Stimulated activated naive B cell treated with anti-CD40 and anti-IgM and Interleukin-4, amounts not matched to agents 10 μg/mL and 1 μg/mL and 100 μg/mL, for 72 hours (primary cell): ENCODE measurements at places on chromosomes 7 and 10.

DNA sequence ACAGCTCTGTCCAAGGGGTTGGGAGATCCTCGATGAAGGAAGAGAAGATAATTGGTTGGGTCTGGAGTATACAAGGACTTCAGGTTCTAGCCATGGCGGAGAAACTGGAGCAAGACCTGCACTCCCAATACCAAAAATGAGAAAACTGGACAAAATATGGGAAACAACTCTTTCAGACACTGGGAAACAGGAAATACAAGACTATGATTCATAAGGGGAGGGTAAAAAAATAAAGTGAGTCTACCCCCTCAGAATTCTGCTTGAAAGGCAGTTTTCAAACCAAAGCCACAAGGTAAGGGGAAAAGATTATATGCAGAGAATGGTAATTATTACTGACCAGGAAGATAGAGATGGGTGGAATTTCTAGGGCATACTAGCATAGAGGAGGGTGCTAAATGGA lies 10.2 kb upstream of the SEC61G start:
- H3K36me3 ChIP-seq: no peaks in the 10 kb centered on the region
- no peak for DNase-seq
- no peak overlapping the region for H3K27ac ChIP-seq

DNA sequence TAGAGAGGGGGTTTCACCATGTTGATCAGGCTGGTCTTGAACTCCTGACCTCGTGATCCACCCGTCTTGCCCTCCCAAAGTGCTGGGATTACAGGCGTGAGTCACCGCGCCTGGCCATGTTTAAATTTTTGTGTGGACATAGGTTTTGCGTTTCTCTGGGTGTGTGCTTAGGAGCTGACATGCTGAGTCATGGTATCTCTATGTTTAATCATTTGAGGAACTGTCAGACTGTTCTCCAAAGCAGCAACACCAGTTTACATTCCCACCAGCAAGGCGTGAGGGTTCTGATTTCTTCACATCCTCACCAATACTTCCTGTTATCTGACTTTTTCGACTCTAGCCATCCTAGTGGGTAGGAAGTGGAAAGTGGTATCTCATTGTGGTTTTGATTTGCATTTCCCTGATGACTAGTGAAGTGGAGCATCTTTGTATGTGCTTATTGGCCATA lies 153.7 kb downstream of the DNAJB6 start:
- peaks cover 18% of the 10 kb centered on the region for H3K27me3 ChIP-seq
- H3K4me1 ChIP-seq: peaks cover 11% of the 10 kb centered on the region
- no peaks in the 10 kb centered on the region for H3K36me3 ChIP-seq
- H3K27ac ChIP-seq: peak overlapping the region; percentile 51

DNA sequence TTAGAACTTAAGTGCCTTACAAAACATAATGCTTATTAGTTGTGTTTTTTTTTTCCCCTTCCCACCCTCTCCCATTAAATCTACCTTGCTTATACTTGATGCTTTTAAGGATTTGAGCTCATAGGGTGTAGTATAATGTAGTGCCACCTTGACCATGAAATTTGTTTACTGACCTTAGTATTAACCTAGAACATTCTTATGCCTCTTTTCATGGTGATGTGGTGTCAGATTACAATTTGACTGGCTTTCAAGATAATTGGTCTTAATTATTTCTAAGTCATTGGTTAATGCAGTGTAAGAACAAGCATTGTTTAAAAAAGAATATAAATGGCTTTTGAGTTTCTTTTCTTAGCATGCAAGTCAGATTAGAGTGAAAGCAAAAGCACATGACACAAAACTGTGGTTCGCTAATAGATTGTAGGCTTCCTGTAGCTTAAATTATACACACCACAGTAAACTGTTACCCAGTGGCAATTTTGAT lies 61.8 kb downstream of the ADD3 start:
- H3K27me3 ChIP-seq: no peaks in the 10 kb centered on the region
- peak overlapping the region; percentile 68 for H3K4me3 ChIP-seq
- H3K36me3 ChIP-seq: peaks cover 9% of the 10 kb centered on the region
- peaks cover 86% of the 10 kb centered on the region for H3K4me1 ChIP-seq

DNA sequence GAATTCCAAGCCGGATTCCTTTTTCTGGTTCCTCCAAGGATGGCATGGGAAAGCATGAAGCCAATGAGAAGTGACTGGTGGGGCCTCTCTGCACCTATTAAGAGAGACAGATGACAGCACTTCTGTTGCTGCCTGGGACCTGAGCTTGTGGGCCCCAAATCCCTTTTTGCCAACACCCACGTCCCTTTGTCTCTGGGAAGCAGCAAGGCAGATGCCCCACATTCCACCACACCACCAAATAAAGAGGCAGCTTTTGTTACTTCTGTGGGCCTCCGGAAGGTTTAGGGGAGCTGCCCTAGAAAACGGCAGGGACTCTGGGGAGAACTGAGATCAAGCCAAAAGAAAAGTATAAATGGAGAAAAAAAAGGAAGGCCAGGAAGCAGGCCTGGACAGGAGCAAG lies 3.4 kb downstream of the CCDC136 start:
- no peak overlapping the region for H3K27ac ChIP-seq
- H3K4me1 ChIP-seq: peaks cover 5% of the 10 kb centered on the region
- peaks cover 1% of the 10 kb centered on the region for H3K36me3 ChIP-seq
- H3K27me3 ChIP-seq: no peaks in the 10 kb centered on the region
- no peak overlapping the region for H3K4me3 ChIP-seq

DNA sequence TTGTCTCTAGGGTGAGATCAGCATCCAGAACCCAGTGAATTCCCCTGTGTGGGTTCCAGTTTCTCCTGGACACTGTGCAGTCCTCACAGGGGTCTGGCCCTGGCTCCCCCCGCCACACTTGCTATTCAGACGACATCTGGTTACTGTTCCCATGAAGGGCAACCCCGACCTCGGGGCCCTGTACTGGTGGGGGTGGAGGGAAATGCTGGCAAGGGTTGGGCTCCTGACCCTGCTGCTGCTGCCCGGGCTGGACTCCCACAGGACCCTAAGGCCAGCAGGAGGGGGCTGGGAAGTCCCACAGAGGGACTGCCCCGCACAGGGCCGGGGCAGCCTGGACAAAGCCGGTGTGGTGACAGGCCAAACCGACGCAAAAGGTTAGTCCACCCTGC lies 768 bp upstream of the CPA1 start:
- no peak overlapping the region for H3K4me3 ChIP-seq
- H3K27me3 ChIP-seq: no peaks in the 10 kb centered on the region
- DNase-seq: no peak
- no peak overlapping the region for H3K27ac ChIP-seq

- no peaks in the 10 kb centered on the region for H3K27me3 ChIP-seq
- peaks cover 56% of the 10 kb centered on the region for H3K36me3 ChIP-seq
- no peak for DNase-seq
- peaks cover 77% of the 10 kb centered on the region for H3K4me1 ChIP-seq
These were observed 14.3 kb downstream of the TMEM273 start for GRCh38 chr10:49173853-49174252.

DNA sequence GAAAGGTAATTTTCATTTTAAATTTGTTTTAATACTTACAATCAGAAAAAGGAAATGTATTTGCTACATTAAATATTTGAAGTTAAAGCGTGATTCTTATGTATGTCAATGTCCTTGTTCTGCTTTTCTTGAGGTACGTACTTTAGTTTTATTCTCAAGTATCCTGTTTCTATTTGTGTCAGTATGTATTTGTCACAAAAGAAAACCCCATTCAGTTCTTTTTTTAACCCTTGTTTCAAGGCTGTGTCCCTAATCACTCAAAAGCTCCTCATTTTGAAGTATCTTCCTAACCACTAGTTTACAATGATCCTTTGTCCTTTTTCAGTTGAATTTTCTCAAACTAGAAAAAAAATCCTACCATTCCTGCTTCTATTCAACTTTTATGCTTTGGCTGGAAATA lies 25.2 kb downstream of the NHLRC2 start:
- no peaks in the 10 kb centered on the region for H3K27me3 ChIP-seq
- no peak for DNase-seq
- peak overlapping the region; percentile 54 for H3K4me3 ChIP-seq

- no peaks in the 10 kb centered on the region for H3K4me1 ChIP-seq
- H3K27ac ChIP-seq: no peak overlapping the region
- DNase-seq: no peak
These were observed 28.4 kb downstream of the BMPER start for GRCh38 chr7:33933611-33934281.

GRCh38 chr10:133557381-133557780 lies 8.0 kb downstream of the SYCE1 start:
- H3K27ac ChIP-seq: no peak overlapping the region
- no peaks in the 10 kb centered on the region for H3K36me3 ChIP-seq
- DNase-seq: no peak
- no peak overlapping the region for H3K4me3 ChIP-seq
- H3K4me1 ChIP-seq: no peaks in the 10 kb centered on the region

- peaks cover 3% of the 10 kb centered on the region for H3K4me1 ChIP-seq
- no peak for DNase-seq
- peaks cover 3% of the 10 kb centered on the region for H3K36me3 ChIP-seq
- H3K27me3 ChIP-seq: peaks cover 42% of the 10 kb centered on the region
- no peak overlapping the region for H3K27ac ChIP-seq
- no peak overlapping the region for H3K4me3 ChIP-seq
These were observed 192.3 kb upstream of the STK17A start for GRCh38 chr7:43390576-43390975.

DNA sequence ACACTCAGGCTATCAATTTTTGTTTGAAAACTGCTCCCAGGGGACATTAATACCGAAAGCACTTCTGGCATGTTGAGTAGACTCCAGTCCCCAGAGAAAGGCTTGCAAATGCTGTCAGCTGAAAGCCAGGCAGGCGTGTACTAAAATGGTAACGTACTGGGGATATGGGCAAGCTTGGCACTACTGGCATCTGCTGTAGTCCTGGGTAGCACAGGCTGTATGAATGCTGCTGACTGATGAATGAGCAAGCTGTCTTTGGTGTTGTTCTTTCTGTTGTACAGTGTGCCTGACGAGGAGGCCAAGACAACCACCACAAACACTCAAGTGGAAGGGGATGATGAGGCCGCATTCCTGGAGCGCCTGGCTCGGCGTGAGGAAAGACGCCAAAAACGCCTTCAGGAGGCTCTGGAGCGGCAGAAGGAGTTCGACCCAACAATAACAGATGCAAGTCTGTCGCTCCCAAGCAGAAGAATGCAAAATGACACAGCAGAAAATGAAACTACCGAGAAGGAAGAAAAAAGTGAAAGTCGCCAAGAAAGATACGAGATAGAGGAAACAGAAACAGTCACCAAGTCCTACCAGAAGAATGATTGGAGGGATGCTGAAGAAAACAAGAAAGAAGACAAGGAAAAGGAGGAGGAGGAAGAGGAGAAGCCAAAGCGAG lies 53.5 kb upstream of the AGBL3 start:
- H3K4me3 ChIP-seq: peak overlapping the region; percentile 65
- no peaks in the 10 kb centered on the region for H3K36me3 ChIP-seq
- H3K4me1 ChIP-seq: peaks cover 13% of the 10 kb centered on the region
- peaks cover 7% of the 10 kb centered on the region for H3K27me3 ChIP-seq

DNA sequence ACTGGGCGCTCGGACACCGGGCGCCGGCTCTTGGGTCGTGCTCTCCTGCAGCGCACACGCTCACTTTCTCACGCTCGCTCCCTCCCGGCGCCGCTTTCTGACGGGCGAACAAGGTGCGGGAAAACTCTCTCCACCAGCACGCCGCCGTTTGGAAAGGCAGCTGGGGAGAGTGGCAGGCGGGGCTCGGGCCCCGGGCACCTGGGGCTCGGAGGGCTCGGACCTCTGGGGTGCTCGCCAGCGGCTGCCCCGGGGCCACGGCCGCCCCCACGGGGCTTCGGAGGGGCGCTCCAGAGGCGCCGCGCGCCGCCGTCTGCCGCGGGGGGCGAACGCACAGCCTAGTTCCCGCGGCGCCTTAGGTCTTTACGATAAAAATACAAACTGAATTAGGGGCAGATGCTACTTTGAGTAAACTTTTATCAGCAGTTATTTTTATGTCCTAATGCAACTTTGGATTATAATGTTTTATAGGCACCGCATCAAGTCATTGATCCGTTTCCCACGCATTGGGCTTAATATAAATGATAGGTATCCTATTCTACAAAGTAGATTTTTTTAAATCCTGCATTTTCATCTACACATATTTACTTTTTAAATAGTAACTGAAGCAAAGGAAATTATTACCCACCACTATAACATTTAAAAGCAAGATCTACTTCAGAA lies 535 bp upstream of the EPC1 start:
- no peak for DNase-seq
- H3K36me3 ChIP-seq: peaks cover 9% of the 10 kb centered on the region
- peak overlapping the region; percentile 92 for H3K4me3 ChIP-seq
- no peaks in the 10 kb centered on the region for H3K27me3 ChIP-seq

- H3K27ac ChIP-seq: peak overlapping the region; percentile 37
- peaks cover 61% of the 10 kb centered on the region for H3K4me1 ChIP-seq
- H3K4me3 ChIP-seq: peak overlapping the region; percentile 64
- peaks cover 52% of the 10 kb centered on the region for H3K27me3 ChIP-seq
These were observed 169.2 kb downstream of the UBE2H start for GRCh38 chr7:129783584-129783919.

- H3K27me3 ChIP-seq: peaks cover 30% of the 10 kb centered on the region
- H3K36me3 ChIP-seq: no peaks in the 10 kb centered on the region
- H3K27ac ChIP-seq: no peak overlapping the region
- DNase-seq: no peak
- peaks cover 21% of the 10 kb centered on the region for H3K4me1 ChIP-seq
These were observed 3.5 kb upstream of the C7orf33 start for GRCh38 chr7:148587076-148587475.

- peaks cover 22% of the 10 kb centered on the region for H3K4me1 ChIP-seq
- DNase-seq: no peak
- no peak overlapping the region for H3K4me3 ChIP-seq
- H3K27me3 ChIP-seq: no peaks in the 10 kb centered on the region
- peaks cover 11% of the 10 kb centered on the region for H3K36me3 ChIP-seq
These were observed 172.7 kb downstream of the NEURL1 start for GRCh38 chr10:103666087-103666761.

- H3K27ac ChIP-seq: no peak overlapping the region
- H3K36me3 ChIP-seq: peaks cover 3% of the 10 kb centered on the region
- no peak overlapping the region for H3K4me3 ChIP-seq
- H3K27me3 ChIP-seq: no peaks in the 10 kb centered on the region
These were observed 47.5 kb downstream of the GSDME start for GRCh38 chr7:24709585-24710360.

GRCh38 chr10:131923038-131923756 lies 22.4 kb downstream of the PPP2R2D start:
- peaks cover 68% of the 10 kb centered on the region for H3K4me1 ChIP-seq
- no peak for DNase-seq
- H3K36me3 ChIP-seq: peaks cover 62% of the 10 kb centered on the region
- H3K4me3 ChIP-seq: no peak overlapping the region
- no peak overlapping the region for H3K27ac ChIP-seq

DNA sequence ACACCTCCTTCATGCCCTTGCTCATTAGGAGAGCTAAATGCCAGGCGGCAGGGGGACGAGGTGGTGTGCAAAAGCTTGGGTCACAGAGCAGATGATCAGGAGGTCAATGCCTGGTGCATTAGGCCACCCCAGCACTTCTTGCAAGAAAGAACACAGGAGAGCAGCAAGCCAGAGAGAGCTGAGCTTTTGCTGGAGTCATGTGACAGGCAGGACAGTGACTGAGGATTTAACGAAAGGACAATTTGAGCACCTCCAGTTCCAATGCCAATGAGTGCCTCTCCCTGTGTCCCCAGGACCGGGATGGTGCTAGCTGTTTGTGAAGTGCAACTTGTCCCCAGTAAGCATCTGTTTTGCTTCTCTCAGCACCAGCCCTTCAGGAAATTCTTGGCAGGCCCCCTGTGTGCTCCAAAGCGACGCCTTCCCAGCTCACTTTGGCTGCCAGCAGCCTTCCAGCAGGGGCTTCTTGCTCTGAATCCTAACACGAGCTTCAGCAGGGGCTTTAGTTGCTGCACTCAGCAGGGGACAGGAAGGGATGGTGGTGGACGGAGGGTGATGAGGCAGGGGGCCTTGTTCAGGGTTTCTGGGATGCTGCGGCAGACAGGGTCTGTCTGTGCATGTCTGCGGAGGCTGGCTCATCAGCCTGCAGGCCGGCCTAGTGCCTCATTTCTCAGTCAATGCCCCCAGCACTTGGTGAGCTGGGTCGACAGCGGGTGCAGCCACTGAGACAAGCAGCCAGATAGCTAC lies 368.1 kb downstream of the RPS24 start:
- H3K4me3 ChIP-seq: no peak overlapping the region
- DNase-seq: no peak
- H3K27me3 ChIP-seq: peaks cover 16% of the 10 kb centered on the region
- no peak overlapping the region for H3K27ac ChIP-seq
- H3K4me1 ChIP-seq: peaks cover 6% of the 10 kb centered on the region
